ENCODE measurements at places on chromosomes 5 and 9.

- ATAC-seq = no peak
Observed at GRCh38 chr5:59522201-59522831, 371.2 kb downstream of the PDE4D start.

DNA sequence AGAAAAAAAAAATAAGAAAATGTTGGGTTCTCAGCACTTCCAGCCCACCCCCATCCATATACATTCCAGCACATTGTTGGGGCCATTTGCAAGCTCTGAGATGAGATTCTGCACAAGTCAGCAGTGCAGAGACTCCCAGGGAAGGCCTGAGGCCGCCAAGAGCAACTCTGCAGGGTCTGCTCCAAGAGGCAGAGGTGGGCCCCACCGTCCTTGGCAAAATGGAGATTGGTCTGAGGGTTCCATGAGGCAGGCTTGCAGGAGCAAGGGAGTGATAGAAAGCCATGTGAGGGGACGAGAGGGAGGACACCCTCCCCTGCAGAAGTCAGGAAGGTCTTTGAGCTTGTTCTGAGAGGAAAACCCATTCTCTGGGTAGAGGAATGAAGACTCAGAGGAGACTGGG lies 51.9 kb upstream of the SAP30L start:
- ATAC-seq = no peak

DNA sequence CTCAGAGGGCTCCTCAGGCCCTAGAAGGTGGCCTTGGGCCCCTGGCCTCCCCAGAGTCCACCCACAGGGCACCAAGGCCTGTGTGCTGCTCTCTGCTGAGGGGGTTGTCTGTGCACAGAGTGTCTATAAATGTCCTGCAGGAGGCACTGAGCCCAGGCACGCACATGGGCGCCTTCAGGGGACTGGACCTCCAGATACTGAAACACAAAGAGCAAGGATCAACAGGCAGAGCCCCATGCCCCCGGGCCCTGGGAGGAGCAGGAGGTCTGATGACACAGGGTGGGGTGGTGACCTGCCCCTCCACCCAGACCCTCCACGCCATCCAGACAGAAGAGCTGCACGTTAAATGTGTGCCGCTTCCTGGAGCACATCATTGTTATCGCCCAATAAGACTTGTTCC lies 64.6 kb upstream of the SIMC1 start:
- ATAC-seq = no peak

- no peak for ATAC-seq
Observed at GRCh38 chr9:127976498-127976897, 4.3 kb downstream of the EEIG1 start.

DNA sequence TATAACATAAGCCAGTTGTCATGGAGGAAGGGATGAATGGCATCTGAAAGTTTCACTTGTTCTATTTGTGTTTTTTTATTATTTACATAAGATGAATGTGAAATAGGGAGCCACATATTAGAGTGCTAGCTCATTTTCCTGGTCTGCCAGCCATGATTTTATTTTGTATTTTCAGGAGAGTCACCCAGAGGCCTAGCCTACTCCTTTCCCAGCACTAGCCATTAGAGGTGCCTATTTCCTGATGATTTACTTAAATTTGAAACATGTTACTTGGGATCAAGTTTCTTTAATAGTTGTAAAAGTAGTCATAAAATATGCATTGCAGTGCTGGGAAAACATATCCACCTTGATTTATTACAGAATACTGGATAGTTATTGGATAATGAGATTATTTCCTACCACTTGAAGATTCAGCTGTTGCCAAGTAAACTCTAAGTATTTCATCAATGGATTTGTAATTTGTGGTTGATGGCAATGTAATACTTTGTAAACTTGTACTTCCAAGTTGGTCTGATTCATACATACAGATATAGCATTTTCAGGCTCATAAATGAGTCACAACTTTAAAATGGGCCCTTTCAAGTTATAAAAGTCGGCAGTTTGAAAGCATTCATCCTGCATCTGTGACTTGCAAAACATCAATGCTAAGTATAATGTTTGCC lies 50.8 kb downstream of the KCNN2 start:
- no peak for ATAC-seq

Data from stimulated activated memory B cell treated with anti-CD40 and anti-IgM and Interleukin-4, amounts not matched to agents 10 μg/mL and 1 μg/mL and 100 μg/mL, for 72 hours (primary cell).